GM20000 (cell line): ENCODE measurements at places on chromosomes 3 and 15.

DNA sequence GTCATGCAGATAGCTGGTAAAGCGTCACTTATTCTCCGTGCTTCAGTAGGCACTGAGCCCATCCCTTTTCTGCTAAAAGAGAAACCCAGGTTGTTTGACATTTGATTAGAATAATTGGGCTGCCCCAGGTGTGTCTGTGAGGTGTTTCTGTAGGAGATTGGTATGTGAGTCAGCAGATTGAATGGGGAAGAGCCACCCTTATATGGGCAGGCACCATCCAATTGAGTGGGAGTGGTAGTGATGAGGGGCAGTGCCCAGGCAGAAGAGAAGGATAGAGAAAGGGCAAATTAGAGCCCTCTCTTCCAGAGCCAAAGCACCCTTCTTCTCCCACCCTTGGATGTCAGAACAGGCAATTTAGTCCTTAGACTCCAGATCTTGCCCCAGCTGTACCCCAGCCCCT, 384.3 kb upstream of the GBE1 start:
- DNase-seq = no peak

GRCh38 chr3:46847744-46848143, 15.5 kb downstream of the MYL3 start:
- DNase-seq = no peak

DNA sequence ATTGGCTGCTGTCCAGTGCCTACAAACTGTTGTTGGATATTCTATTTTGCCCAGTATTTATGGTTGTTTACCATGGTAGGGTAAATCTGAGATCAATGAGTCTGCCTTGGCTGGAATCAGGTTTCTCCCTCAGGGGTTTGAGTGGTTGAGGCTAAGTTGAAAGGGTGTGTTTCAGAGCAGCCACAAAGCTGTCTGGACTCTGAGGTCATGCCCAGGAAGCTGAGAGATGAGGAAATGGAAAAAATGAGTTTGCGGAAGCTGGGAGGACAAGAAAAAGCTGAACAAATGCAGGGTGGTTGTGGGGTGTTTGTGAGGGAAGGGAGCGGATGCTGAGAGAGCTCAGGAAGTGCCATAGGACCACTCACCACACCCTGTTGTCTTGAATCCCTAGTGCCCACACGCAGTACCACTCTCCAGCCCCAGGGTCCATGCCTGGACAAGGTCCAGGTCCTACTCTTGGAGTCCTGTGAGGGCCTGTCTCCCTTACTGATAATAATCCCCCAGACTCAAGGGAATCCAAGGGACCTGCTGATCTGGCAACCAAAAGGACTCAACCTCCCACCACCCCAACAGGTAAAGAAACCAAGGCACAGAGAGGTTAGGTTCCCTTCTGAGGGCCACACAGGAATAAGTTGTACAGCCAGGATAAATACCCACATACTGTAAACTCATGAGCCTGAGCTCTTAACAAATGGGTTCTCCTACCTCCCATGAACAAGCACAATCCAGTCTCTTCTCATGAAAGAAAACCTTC, 81.6 kb downstream of the PPCDC start:
- DNase-seq = peak; percentile 79

DNA sequence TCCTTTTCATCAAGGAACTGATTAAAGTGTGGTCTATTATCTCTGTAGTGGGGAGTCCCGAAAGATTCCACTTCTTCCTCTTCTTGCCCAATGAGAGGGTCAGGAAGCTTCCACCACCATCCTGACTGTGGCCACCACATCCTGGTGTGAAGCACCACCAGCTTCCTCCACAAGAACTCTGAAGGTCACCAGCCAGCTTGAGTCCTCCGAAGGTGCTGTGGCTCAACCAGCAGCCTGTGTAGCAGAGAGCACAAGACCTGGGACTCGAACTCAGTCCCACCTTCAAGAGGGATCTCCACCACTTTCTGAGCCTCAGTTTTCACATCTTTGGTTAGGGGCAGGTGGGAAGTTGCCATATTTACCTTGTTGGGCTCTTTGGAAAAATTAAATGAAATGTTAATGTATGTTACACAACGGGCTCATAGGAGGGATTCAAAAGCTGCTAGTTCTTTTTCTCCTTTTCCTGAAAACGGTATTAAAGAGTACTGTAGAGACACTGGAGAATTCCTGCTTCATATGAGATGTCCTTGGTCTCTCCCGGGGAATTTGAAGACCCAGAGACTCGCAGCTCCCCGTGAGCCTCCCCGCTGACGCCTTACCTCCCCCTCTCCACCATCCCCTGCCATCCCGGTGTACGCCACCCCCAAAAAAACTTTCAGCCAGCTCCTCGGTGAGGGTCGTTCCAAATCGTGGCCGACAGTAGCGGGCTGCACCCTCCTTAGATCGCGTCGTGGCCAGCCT, 816 bp upstream of the ACAN start:
- no peak for DNase-seq

DNA sequence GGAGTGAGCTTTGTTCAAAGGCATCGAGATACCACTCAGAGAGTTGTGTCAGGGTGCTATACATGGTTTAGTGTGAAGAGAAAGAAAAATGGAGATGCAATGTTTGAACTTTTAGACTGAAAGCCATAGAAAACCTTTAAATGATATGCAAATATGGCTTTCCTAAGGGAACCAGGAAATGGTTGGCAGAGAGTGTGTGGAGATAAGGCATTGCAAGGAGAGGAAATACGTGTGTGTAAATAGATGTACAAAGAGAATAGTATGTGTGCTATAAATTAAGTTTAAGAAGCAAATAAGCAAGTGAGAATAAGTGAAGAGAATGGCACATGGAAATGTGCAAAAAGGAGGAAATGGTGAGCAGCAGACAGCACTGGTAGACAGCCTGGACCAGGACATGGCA, 198.1 kb downstream of the SLC9A9 start:
- no peak for DNase-seq

DNA sequence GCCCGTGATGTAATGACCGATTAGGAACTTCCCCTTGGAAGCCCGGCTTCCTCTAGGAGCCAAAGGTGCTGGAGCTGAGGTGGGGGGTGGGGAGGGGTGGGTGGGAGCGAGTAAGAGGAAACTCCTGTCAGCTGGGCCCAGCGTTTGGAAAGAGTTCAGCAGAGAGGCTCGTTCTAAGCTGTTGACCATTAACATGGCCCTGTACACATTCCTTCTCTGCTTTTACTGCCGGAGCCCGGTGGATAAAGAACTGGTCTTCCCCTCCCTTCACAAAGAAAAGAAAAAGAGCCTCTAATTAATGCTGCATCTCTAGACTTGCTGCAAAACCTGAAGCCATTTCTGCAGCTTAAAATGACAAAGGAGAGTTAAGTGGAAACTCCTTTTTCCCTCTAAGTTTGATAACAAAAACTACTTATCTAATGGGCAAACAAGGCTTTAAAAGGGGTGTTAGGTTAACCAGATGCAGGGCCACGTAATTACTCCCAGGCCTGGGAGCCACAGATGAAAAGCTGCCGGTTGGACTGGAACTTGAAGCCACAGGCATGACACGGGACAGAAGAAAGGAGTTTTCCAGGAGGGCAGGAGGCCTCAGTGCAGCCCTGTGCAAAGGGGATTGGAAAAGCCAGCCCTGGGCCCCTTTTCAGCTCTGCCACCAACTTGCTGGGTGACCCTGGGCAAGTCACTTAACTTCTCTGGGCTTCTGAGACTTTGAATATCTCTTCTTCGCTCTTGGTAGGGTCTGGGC, 71.3 kb downstream of the SMAD6 start:
- no peak for DNase-seq

- DNase-seq = no peak
Measured at GRCh38 chr3:170745211-170745718, 124.7 kb downstream of the RPL22L1 start.
